ENCODE measurements at places on chromosomes 6 and 20.

GRCh38 chr6:52566853-52567279 is 10.0 kb downstream of the TRAM2 start:
- no peak for DNase-seq

- DNase-seq: no peak
These were observed 5.6 kb downstream of the PCMTD2 start for GRCh38 chr20:64261138-64261537.

DNA sequence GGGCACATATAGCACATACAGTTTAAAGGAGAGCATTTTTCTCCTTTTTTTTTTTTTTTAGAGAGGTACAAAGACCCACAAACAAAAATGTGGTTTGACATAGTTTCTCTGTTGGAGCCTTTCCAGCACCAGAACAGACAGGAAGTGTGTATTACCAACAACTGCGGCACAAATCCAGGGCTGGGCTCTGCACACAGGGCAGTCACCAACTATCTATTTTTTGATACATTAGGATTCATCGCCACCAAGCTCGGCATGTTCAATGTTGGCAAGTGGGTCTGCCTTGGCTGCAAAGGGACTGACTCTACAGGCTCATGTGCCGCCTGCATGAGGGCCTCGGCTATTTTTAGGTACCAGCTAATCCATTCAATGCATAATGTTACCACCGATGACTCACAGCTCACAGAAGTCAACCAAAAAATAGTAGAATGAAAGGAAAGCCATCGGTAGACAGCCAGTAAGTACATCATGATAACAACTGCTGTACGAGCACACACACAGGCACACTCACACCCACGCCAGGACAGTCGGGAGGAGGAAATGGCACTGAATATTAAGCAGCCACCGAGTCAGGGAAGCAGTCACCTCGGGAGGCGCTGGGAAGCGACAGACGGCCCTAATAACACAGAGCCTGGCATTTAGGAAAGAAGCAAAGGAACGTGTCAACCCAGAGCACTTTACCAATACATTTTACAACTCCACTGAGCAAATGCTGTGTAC is 81.6 kb downstream of the GMPR start:
- peak; percentile 73 for DNase-seq

DNA sequence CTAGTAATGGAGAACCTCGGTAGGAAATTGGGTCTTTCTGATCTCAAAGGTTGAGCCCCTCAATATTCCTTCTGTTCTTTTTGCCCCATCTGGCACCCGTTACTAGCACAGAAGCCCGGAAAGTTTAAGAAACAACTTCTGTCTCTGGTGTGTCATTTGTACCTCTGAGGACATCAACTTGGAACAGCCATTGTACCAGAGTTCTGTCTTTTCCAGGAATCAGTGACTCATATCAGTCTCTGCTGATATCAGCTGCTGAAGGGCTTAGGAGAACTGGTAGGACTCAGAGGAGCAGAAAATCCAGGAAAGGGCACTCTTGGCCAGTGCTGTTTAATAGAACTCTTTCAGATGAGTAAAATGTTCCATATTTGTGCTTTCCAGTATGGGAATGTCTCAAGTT is 78.3 kb upstream of the CHD6 start:
- DNase-seq: peak; percentile 12

GRCh38 chr6:119445666-119446065 is 96.1 kb upstream of the MAN1A1 start:
- no peak for DNase-seq

- no peak for DNase-seq
These were observed 99.3 kb downstream of the PAX1 start for GRCh38 chr20:21804802-21805201.

DNA sequence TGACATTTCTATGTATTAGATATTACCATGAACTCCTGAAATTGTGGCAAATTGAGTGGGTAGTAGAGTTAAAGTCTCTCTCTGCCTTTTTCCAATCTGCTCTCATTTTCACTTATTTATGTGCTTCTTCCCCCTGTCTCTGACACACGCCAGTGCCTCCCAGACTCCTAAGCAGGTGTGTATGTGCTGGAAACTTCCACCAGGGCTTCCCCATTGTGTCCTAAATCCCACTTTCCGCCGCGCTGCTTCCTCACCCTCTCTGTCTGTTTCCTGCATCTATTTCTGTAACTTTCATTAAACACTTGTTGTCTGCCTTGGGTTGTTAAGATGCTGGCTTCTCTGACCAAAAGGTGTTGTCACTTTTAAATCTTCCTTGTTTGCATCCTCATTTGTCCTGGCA is 97.6 kb upstream of the HDGFL1 start:
- DNase-seq: no peak

- DNase-seq: no peak
These were observed 5.2 kb downstream of the BTBD9 start for GRCh38 chr6:38634518-38634917.

DNA sequence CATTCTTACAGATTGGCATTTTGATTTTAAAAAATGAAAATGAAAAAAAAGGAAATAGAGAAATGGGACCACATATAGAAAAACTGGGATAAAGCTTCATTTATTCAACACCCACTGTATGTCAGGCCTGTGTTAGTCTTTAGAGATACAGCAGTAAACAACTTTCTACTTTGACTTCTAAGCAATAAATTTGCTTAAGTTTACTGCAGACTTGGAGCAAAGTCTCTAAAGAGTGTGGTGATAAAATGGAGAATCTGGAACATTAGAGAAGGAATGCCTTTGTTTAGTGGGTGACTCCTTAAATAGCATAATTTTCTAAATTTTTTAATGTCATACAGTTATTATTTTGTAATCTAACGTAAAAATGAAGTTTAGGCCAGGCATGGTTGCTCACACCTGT is 80.7 kb upstream of the CNKSR3 start:
- DNase-seq: no peak

- no peak for DNase-seq
These were observed 529.0 kb downstream of the TBC1D32 start for GRCh38 chr6:120805276-120805675.

GRCh38 chr20:50666709-50667298 is 24.5 kb downstream of the RIPOR3 start:
- no peak for DNase-seq

- DNase-seq: no peak
These were observed 152.3 kb downstream of the ZFAND3 start for GRCh38 chr6:37971711-37972390.

DNA sequence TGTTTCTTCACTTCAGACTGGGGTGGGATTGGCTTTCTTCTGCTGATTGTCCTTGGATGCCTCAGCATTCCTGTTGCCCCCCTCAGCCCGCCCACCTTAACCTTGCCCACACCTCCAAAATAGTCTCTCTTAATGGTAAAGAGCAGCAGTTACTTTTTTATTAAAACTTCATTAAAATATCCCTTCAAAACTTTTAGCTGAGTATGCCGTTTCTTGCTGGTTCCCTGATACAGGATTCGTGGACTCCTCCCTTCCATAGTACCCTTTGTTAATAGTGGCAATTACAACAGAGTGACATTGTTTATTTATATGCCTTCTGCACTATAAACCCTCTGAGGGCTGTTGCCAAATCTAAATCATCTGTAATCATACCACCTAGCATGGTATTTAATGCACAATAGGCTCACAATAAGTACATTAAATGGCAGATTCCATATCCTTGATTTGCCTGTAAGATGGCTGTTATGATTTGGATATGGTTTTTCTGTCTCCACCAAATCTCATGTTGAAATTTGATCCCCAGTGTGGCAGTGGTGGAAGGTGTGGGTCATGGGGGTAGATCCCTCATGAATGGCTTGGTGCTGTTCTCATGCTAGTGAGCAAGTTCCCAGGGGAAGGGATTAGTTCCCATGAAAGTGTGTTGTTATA is 3.5 kb upstream of the MOCS1 start:
- DNase-seq: no peak

DNA sequence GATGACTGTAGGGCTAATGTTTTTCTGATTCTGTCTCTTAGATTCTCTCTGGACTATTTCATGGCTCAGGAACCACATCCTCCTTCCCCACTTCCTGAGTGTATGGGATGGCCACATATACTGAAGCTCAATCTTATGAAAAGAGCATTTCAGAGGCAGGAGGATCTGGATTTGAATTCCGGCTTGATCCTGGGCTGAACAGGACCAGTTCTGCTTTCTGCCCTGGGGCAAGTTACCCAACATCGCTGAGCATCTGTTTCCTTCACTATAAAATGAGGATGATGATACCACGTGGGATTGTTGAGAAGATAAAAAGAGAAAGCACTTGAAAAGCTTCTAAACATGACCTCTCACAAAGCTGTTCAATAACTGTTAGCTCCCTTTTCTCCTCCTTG is 168.4 kb upstream of the TNFAIP3 start:
- peak; percentile 88 for DNase-seq

DNA sequence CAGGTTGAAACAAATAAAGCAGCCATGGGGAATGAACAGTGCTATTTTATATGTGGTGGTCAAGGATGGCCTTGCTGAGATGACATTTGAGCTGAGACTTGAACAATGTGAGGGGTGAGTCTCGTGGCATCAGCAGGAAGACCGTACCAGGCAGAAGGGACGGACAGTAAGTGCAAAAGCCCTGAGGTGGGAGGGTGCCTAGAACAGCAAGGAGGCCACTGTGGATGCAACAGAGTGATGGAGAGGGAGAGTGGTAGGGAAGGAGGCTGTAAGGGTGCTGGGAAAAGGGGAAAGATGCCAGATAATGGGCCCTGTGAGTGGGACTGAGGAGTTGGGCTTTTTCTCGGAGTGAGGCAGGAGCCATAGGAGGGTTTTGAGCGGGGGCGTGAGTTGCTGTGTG is 11.5 kb downstream of the KCNB1 start:
- DNase-seq: no peak

GRCh38 chr6:4102687-4103244 is 23.8 kb upstream of the FAM217A start:
- no peak for DNase-seq

DNA sequence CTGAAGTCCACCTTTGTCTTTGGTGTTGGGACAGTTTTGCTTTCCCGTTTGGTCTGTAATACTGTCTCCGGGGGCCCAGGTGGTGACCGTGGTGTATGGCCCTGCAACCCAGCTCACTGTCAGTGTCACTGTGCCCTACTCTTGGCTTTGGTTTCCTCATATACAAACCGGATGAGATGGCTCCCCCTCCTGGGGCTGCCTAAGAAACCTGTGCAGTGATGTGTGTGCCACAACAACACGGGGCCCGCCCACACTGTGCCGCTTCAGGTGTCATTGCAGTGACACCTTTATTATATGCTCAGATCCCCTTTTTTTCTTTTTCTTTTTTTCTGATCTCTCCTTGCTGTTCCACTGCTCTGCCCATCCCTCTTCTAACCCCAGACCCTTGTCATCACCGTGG is 73.9 kb downstream of the RAMACL start:
- no peak for DNase-seq

GRCh38 chr6:38658418-38659167 is 18.9 kb upstream of the BTBD9 start:
- no peak for DNase-seq

- DNase-seq: peak; percentile 72
These were observed 288.5 kb upstream of the STXBP5 start for GRCh38 chr6:146915671-146916127.

DNA sequence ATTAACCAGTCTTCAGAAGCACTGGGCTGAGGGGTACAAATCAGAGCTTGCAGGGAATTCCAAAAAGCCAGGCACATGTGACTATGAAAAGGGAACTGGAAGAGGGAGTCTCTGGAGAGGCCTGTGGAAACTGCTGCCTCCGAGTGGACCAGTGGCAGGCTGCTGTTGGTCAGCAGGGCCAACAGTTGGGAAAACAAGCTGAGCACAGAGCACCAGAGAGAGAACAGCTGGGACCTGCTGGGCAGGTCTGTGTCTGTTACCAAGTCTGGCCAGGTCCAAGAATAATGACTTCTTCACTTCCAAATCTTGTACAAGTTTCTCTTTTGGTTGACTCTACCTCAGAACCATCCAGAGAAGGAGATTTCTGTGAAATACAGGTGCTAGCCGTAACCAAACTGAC is 81.4 kb downstream of the LIN28B start:
- DNase-seq: no peak

DNA sequence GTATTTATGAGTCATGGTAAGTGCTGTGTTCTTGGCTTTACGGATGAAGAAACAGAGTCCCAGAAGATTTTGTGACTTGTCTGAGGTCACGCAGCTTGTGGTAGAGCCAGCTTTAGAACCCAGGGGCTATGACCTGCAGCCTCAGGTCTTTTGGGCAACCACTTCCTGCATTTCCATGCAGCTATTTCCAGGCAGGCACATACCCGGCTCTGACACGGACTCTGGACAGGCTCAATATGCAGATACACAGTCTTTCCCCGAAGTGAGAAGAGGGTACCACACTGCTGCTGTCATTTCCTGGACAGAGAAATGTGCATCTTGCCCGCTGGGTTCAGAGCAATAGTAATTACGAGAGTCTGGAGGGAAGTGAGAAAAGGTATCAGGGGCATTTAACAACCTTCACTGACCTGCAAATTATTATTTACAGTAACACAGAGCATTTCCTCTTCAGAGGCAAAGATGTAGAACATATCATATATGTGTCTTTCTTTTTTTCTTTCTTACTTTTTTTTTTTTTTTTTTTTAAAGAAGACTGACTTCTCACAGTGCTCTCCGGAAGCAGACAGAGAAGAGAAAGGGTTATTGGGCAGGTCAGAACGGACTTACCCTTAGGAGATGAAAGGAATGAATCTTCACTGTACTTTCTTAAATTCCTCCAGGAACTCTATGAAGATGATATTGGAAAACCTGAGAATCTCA is 185.1 kb downstream of the CLIC5 start:
- DNase-seq: no peak

DNA sequence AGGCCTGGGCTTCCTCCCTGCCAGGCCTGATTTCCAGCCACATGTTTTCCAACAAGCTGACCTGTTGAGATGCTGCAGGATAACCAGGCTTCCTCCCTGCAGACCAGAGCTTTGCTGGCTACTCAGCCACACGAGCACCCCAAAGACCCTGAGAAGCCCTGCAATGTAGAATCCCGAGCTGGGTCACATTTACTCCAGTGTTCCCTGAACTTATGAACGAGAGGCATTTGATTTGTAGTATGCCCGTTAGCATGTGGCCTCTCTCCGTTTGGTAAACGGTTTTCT is 4.0 kb downstream of the SIRPA start:
- no peak for DNase-seq

DNA sequence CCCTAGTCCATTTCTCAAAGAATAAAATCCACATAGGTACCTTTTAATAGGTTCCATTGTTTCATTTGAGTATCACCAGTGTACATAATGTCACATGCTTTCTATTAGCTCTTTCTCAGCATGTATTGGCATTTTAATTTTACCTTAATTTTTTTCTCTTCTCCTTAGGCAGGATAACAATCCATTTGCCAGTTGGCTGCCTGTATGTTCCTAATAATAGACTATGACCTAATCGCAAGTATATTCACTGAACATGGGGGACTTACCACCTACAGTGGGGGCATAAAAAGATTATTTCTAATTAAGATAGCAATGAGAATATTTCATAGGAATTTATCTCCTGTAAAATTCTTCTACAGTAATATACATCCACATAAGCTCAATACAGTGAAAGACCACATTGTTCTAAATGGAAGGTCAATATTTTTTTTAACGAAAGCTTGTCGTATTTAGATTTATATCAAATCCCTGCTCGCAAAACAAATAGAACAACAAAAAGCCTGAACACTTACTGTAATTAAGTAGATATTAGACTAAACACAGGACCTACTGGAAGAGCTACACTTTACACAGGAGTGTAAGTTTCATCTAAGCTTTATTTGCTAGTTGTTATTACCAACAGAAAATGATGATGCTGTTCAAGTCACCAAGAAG is 76.4 kb downstream of the OGFRL1 start:
- no peak for DNase-seq

GRCh38 chr6:99446076-99446475 is 21.0 kb upstream of the PNISR start:
- no peak for DNase-seq

Measured in inflammatory macrophage (primary cell).